Activated T-cell treated with anti-CD3 and anti-CD28 coated beads for 24 hours (primary cell): ENCODE measurements at places on chromosomes 6 and 20.

GRCh38 chr20:48714764-48715163 lies 113.0 kb downstream of the PREX1 start:
- no peak for DNase-seq

GRCh38 chr20:36676701-36677421 lies 30.9 kb upstream of the SLA2 start:
- no peak for DNase-seq

GRCh38 chr6:120147071-120147871 lies 797.7 kb upstream of the MAN1A1 start:
- no peak for DNase-seq

DNA sequence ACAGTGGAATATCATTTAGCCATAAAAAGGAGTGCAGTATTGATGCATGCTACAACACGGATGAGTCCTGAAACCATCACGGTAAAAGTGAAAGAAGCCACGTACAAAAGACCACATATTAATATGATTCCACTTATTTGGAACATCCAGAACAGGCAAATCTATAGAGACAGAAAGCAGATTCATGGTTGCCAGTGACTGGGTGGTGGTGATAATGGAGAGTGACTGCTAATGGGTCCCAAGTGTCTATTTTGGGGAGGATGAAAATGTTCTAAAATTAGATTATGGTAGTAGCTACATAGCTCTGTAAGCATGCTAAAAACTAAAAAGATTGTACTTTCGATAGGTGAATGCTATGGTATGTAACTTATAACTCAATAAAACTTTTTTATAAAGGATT lies 18.4 kb upstream of the CCND3 start:
- no peak for DNase-seq

- no peak for DNase-seq
Measured at GRCh38 chr6:138691595-138692057, 81.9 kb upstream of the CCDC28A start.

GRCh38 chr6:93365445-93365844 lies 53.9 kb downstream of the EPHA7 start:
- DNase-seq: no peak

DNA sequence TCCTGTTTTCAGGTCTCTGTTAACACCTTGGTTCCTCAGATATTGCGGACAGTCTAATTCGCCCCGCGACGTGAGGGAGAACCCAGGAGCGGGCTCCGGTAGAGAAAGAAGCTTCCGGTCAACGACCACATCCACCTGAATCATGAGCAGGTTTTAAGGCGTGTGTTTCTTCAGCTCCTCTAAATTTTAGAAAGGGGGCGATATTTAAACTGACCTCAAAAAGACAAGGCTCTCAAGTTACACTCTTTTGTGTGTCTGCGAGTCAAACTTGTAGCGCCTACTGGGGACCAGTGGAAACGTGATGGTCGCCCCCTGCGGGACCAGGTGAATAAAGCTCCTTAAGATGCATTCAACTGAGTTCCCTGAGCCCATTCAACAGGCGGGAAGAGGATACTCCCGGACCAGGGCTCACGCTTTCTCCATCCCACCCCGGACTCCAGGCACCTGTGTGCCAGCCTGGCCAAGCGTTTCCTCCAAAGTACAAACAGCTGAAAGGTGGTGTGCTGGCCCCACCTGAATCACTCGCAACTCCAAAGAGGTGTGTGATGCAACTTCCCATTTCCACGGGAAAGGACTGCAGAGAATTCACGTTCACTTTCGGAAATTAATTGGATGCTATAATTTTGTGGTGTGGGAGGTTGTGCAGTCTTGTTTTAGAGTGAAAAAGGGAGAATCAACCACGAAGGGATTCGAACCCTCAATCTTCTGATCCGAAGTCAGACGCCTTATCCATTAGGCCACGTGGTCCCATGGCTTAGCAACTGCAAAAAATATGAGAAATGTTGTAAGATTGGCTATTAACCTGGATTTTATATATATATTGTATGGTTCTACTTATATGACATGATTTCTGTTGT lies 17.0 kb downstream of the GPX5 start:
- DNase-seq: peak; percentile 60

DNA sequence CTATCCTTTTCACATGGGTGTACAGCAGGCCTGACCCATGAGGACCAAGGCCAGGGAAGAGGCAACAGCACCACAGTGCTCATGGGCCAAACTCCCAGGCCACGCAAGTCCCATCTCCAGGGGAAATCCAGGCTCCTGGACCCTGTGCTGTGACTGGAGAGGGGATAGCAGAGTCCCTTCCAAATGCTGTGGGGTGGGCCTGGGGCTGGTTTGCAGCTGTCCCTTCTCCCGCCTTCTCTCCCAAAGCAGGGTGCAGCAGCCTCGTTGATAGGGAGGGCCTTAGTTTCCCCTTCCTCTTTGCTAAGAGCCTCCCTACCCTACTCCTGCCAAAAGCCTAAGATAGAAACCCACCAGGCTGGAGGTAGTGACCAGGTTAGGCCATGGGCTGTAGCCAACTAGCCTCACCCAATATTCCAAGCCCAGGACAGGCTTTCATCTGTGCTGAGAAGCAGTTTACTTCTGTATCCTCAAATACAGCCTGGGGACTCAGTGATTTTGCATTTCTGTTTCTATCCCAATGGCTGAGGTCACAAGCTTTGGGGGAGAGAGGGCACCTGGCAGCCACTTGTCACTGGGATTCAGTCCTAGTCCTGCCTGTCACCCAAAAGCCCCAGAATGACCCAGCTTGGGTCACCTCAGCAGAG lies 1.4 kb downstream of the CTSZ start:
- DNase-seq: no peak

DNA sequence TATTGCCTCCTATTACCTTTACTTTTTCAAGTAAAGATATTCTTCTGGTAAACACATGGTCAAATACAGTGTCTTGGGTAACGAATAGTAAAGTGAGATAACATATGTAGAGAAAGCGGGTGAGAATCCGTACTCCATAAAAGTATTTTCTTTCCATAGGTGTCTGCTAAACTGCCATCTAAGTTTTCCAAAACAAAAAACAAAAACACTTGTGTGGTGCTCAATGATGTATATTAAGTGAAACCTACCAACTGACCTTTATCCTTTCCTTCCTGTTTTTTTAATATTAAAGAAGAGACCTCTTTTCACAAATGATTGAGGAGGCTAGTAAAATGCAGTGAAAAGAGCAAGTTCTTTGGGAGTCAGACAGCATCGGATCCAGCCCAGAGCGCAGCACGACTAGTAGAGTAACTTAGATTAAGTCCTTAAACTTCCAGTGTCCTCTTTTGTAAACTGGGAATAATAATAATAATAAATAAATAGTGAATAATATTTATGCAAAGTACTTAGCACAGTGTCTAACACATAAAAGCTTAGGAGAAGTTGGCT lies 437 bp upstream of the CDKAL1 start:
- no peak for DNase-seq

DNA sequence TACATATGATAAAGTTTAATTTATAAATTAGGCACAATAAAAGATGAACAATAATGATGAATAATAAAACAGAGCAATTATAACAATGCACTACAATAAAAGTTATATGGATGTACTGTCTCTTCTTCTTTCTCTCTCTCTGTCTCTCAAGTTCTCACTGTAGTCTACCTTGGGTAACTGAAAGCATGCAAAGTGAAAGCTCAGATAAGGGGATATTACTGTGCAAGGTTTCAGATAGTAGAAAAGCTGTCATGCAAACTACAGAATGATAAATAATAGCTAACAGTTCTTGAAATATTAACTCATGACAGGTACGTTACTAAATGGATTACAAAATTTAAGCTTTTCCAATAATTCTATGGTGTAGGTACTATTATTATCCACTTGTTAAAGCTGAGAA lies 311.9 kb upstream of the PRDM1 start:
- no peak for DNase-seq

- DNase-seq: no peak
Measured at GRCh38 chr6:110524305-110524704, 47.9 kb upstream of the SLC22A16 start.

DNA sequence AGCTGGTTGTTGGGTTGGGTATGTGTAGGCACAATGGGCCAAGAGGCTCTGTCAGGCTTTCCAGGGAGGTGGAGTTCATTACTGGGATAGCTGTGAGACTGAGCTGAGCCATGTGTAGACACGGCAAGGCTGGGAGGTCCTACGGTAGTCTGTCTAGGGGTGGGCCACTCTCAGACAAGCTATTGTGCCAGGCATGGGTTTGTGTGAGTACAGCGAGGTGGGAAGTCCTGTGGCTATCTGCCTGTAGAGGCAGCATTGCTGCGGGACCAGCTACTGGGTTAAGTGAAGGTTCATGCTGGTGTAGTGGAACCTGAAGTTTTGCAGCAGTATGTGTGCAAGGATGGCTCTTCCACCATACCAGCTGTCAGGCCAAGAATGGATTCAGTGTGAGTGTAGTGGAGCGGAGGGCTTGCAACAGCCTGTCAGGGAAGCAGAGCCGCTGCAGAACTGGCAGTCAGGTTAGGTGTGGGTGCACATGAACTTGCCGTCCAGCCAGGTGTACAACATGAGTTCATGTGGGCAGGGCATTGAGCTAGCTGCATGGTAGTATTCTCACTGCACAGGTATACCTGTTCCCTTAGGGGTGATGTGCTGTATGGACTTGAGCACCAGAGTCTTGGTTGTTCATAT lies 78.0 kb upstream of the CENPW start:
- no peak for DNase-seq

- DNase-seq: no peak
Measured at GRCh38 chr6:24205020-24205492, 79.0 kb downstream of the NRSN1 start.

- DNase-seq: no peak
Measured at GRCh38 chr6:25499615-25500235, 152.3 kb upstream of the SCGN start.

DNA sequence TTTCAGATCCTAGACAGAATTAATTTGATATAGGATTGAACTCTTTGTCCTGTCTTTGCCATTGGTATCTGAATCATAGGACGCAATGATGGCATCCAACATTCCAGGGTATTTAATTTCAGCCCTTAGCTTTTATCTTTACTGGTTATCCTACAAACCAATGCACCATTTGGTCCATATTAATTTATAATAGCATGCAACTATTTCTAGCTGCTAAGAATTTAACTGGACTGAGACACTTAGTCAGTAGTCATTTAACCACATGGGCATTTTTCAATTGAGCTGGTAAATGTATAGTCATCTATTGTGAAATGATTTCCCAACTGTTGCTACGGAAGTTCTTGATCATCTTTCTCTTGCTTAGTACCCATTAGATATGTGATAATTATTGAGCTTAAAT lies 141.1 kb downstream of the CD164 start:
- DNase-seq: no peak

GRCh38 chr6:134746140-134746539 lies 203.8 kb downstream of the ALDH8A1 start:
- DNase-seq: no peak

GRCh38 chr20:63979557-63980316 lies at the start of gene SAMD10:
Gene SAMD10 (minus strand): TSS chr20:63979642. CDS start chr20:63979467, 175 bp downstream.
- peak; percentile 79 for DNase-seq

GRCh38 chr6:161522276-161522675 lies 248.4 kb upstream of the AGPAT4 start:
- DNase-seq: no peak

DNA sequence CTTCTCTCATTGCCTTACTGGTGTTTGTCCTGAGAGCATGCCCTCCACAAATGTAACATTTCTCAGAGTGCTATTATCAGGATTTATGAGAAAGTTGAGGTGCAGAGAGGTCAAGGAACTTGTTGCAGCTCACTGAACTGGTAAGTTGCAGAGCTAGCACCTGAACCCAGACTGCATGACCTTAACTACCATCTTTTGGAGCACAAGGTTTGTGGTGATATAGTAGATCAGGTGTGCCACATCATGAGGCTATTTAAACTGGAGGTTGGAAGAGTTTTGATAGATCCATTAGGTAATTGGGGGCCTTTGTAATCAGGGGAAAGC lies 112.0 kb upstream of the CITED2 start:
- no peak for DNase-seq
